ENCODE measurements at places on chromosomes 5 and 9.
A peak's percentile ranks its signal among the peaks of the same experiment; 100 is the strongest.

DNA sequence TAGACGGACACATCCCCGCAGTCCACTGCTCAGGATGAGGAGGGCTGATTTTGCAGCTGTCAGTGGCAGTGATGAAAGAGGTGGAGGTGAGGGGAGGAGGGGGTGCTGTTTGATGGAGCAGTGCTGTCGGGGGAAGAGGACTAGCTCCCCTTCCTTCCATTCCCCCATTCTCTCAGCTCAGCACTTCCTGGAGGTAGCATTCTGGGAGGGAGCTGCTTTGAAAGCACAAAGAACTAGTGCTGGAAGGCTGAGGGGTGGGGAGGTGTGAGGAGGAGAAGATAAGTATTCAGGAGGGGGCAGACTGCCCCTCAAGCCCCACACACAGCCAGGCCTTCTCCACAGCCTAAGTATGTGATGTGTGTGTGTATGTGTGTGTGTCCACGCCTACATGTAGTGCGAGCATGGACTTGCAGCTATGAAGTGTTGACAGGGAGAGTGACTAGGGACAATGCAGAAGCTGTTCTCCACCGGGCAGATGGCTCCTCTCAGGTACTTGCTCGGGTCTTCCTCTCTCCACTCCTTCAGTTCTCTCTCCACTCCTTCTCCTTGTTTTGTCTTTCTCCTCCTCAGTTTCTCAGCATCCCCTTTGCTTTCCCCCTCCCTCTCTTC lies 65.5 kb upstream of the HSPA9 start:
- no peak for DNase-seq

GRCh38 chr9:125985142-125985997 lies 238.2 kb downstream of the PBX3 start:
- no peak for DNase-seq

DNA sequence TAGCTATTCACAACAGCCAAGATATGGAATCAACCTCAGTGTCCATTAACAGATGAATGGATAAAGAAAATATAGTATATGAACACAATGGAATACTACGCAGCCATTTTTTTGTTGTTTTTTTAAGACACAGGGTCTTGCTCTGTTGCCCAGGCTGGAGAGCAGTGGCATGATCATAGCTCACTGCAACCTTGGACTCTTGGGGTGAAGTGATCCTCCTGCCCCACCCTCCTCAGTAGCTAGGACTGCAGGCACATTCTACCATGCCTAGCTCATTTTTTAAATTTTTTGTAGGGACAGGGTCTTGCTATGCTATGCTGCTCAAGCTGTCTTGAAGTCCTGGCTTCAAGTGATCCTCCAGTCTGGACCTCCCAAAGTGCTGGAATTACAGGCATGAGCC lies 38.5 kb downstream of the CERT1 start:
- DNase-seq = no peak

DNA sequence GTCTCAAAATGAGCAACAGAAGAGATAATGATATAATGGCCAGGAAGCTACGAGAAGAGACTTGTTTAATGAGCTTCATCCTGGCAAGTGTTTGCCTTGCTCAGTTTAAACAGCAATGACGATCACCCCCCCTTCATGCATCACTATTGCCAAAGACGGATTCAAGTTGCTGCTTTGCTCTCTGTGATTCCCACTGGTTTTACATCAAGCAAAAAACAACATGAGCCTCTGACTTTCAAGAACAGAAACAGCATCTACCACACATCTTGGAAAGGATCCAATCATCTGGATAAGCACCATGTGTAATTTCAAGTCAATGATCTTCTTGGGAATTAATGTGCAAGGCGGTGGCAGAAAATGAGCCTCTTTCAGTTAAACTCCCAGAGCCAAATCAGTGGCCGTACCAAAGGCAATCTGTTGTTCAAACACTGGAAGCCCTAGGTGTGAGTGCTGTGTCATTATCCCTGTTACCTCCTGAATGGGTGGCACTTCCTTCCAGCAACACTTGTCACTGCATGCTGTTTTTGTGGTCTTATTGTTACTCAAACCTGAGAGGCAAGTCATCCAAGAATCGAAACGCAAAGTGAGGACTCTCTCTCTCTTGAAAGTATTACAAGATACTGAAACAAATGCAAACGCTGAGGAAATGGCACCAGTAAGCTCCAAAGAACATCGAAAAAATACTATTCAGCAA lies 72.8 kb downstream of the MED27 start:
- DNase-seq = peak; percentile 18

DNA sequence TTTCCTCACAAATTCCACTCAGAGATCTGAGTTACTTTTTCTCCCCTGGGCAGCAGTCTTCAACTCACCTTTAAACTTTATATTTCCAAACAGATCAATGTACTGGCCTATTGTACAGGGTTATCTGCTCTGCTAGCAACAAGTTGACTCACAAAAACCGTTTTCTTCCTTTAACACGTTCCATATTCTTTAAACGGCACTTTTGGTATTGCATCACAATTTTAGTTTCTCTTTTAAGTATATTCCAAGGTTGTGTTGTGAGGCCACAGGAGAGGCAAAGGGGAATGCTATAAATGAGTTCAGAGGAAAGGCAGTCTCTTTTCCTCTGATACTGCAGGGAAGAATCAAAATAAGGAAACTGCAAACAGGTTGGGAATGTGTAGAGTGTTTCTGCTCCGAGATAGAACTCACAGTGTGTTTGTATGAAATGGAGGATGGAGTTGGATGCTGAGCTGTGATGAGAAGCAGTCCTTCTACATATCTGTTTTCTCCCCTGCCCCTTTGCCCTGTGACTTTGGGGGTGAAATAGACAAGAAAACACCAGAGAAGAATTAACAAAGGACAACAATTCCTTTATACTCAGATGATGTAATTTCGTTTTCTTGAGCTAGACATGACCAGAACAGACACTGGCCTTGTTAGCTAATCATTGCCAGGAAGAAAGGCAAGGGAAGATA lies 9.9 kb upstream of the ALDOB start:
- DNase-seq = no peak

DNA sequence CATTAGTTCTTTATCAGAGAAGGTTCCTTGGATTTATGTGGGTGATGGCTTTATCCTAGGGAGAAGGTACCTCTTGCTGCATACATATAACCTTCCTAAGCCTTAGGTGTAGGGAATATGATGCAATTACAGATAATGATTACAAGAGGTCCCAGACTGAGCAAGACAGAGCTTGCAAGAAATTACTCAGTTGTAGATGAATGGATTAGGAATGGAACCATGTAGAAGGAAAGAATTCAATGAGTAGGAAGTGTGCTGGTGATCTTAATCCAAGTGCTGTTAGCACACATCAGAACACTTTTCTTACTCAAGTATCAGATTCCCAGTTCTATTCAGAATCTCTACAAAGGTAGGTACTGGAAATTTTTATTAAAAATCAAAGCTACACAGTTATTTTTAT lies 2.5 kb downstream of the OR13F1 start:
- no peak for DNase-seq

- no peak for DNase-seq
These were observed 5.8 kb downstream of the MFAP3 start for GRCh38 chr5:154044581-154044980.

- no peak for DNase-seq
These were observed 31.5 kb downstream of the CSNK1G3 start for GRCh38 chr5:123543438-123543837.

DNA sequence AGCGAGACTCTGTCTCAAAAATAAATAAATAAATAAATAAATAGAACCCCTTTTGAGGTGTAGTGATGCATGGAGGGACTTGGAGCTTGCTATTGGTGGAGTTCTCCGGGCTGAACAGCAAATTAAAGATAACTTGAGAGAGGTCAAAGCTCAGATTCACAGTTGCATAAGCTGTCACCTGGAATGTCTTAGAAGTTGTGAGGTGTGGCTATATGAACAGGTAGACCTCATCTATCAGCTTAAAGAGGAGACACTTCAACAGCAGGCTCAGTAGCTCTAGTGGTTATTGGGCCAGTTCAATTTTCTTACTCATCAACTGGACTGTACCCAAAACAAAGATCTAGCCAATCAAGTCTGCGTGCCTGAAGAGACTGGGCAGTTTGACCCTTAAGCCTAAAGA lies 11.7 kb upstream of the STING1 start:
- no peak for DNase-seq

DNA sequence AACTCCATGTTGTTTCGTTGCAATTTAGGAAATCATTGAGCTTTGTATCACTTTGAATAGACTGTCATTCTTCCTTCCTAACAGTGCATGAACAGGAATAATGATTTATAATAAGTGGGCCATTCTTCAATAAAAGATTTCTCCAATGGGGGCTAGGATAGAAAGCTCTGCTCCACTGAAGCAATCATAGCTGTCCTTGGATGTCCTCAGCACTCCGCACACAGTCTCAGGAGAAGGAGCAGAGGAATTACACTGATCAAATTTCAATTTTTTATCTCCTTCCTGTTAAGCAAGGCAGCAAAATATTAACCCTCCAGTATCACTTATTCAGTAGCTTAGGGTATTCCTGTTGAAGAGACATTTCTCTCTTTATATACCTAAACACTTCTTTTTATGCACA lies 532.7 kb upstream of the ST8SIA4 start:
- DNase-seq = no peak

- no peak for DNase-seq
These were observed at the start of gene MPDZ for GRCh38 chr9:13279284-13280141. Gene MPDZ (minus strand): TSS chr9:13279692. CDS start chr9:13250315, 29,377 bp downstream.

- no peak for DNase-seq
These were observed 46.5 kb downstream of the SH3PXD2B start for GRCh38 chr5:172407822-172408221.

GRCh38 chr9:15642369-15642962 lies 89.6 kb downstream of the CCDC171 start:
- DNase-seq = no peak

DNA sequence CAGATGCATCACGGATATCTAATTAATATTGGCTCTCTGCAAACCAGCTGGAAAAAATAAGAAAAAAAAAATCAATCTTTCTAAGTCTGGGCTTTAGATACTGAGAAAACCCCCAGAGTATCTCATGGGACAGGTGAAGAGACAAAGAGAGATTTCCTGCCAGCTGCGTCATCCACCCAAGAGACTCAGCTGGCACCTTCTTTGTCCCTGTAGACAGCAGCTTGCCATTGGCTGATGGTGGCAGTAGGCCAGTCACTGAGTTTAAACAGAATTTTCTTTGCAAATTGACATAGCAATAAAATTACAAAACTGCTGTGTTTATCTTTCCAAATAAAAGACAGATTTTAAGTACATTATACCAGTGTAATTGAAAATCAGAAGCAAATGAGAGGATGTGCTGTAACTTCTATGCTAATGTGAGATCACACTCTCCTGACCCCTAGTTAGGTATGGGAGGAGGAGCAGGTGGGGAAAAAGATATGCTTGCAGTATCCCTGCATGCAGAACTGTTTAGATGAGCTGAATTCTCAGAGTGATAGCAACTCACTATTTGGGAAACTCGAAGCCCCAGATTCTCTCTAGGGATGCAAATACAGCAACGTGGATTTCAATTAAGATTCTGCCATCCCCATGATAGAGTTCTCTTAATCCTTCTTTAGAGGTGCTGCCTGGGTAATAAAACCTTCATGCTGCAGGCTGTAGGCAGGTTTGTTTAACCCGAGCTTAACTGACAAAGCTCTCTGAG lies 72.2 kb downstream of the NMUR2 start:
- no peak for DNase-seq

GRCh38 chr9:107177243-107177839 lies 105.7 kb upstream of the RAD23B start:
- no peak for DNase-seq

- DNase-seq = no peak
These were observed 147.8 kb downstream of the AOPEP start for GRCh38 chr9:94874316-94874715.

- no peak for DNase-seq
These were observed 644.4 kb upstream of the GRAMD2B start for GRCh38 chr5:125778791-125779190.

- no peak for DNase-seq
These were observed 6.0 kb downstream of the BRD3 start for GRCh38 chr9:134061688-134062371.

DNA sequence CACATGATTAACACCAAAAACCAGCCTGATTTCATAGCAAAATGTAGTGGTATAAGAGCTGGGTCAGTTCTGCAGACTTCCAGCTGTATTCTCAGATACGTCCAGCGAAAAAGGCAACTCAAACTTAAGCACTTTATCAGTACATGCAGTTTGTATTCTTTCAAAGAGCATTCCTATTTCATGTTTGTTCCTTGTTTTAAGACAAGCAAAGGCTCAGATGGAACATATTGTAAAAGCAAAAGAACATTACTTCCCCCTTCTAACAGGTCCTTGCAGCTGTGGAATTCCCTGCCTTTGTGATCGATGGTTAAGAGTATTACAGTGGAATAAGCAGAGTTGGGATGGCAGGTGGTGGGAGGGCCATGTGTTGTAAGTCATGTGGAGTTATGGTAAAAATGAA lies 86.3 kb upstream of the GRHPR start:
- no peak for DNase-seq

GRCh38 chr5:87850843-87851242 lies 417.8 kb downstream of the TMEM161B start:
- no peak for DNase-seq

DNA sequence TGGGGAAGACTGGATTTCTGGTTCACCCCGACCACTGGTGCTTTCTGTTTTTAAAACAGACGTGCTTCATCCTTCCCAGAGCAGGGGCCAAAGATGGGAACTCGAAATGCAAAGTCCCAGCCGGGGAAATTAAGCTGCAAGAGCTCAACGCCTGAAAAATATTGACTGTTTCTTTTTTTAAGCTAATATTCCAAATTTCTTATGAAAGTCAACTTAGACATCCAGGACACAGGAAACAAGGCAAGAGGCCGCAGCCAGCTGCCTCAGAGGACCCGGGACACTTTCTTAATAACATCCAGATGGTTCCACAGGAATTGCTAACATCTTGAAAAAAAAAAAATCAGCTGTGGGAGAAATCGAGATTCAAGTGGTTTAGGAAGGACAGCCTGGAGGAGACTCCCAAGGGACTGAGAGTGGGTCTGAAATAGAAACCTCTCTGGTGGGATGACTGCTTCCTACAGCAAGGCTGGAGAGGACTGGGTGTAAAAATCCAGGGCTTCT lies 144.9 kb downstream of the FGF1 start:
- DNase-seq = no peak

- no peak for DNase-seq
These were observed 1.3 kb downstream of the NR4A3 start for GRCh38 chr9:99822806-99823591.

DNA sequence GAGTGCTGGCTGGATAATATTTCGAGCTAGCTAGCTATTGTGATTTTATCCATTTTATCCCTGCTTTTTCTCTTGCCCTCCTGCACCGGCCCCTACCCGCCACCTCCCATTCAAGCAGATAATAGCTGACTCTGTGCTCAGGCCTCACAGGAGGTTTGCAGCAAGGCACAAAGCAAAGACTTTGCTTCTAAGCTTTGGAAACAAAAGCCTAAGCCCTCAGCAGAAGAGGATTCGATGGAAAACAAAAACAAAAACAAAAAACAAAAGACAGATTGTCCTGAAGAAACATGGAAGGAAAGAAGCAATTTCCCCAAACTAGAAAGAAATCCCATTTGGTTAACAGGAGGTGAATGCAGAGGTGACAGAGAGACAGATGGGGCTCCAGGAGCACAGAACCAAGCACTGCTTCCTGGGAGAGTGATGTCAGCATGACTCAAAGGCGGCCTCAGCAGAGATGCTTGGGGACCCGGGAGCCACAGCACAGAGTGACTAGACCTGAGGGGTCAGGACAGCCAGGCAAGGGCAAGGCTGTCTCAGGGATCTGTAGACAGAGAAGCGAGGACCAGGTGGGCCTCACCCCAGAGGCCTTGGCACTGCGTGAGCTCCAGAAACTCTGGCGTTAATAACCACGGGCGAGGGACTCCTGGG lies 28.4 kb downstream of the MTX3 start:
- peak; percentile 33 for DNase-seq
